NCI-H1092 treated with DMSO at 0.1 percent for 48 hours (cell line): ENCODE measurements at places on chromosomes 5 and 9.

- DNase-seq: no peak
Observed at GRCh38 chr9:33227008-33227398, 13.0 kb upstream of the SPINK4 start.

GRCh38 chr5:55911784-55912653 is 60.9 kb downstream of the IL31RA start:
- DNase-seq: no peak

DNA sequence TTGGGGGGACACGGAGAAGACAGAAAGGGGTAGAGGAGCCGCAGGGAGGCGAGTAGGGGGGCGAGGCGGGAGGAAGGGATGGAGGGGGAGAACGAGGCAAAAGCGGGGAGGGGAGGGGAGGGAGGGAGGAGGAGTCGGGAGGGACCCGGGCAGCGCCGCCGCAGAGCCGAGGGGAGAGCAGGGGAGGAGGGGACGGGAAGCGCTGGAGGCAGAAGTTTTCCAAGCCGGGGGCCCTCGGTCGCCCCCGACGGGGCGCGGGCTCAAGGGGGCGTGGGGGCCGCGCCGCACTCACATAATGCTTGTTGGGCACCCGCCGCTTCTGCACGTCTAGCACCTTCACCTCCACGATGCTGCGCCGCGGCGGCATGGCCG is 353 bp downstream of the SH3PXD2B start:
- DNase-seq: no peak

DNA sequence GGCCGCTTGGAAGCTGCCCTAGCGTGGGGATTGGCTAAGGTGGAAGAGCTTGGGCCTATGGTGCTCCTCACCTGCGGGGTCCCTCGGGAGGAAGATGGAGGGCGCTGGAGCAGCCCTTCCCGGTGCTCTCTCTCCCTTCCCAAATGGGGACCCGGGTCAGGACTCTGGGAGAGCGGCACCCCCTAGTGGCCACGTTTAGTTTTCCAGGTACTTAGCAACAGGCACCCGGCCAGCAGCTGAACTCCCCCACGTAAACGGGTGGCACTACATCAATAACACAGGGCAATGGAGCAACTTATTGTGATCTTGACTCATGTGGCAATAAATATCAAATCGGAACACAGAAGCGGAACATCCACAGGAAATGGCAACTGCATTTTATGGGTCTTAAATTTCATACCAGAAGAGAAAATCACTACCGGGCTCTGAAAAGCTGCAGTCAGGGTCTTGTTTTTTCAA is 316.6 kb downstream of the AGTPBP1 start:
- peak; percentile 71 for DNase-seq
